ENCODE measurements at places on chromosomes 1 and 21. TPM values are rescaled to one million over a fixed set of nuclear protein-coding genes. Genes with fewer than 3 reads are reported as not detected.

DNA sequence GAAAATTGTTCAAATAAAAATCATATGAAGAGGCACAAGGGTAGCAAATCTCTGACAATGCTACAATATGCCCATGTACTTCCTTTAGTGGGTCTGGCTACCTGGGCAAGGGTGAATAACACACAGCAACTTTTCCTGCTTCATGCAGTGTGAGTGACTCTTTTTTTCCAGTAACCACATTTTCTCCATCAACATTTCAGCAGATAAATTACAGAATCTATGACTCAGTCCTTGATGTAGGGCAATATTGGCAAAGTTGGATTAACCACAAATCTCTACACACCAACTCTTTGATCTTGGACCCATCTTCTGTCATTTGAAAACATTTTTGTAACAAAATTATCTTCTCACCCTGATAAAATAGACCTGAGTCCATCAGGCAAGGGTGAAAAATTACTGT lies 31.7 kb downstream of the ERICH3 start:
- H3K4me3 ChIP-seq = no peak overlapping the region
- DNase-seq = no peak
- H3K27ac ChIP-seq = no peak overlapping the region
- H3K27me3 ChIP-seq = no peaks in the 10 kb centered on the region
- no peaks in the 10 kb centered on the region for H3K36me3 ChIP-seq

The CYP4X1 gene
- total RNA-seq = not detected

- H3K27ac ChIP-seq = no peak overlapping the region
- no peaks in the 10 kb centered on the region for H3K27me3 ChIP-seq
- peaks cover 23% of the 10 kb centered on the region for H3K4me1 ChIP-seq
- peak overlapping the region; percentile 60 for H3K4me3 ChIP-seq
- H3K36me3 ChIP-seq = no peaks in the 10 kb centered on the region
These were observed 749 bp downstream of the PCBP3 start for GRCh38 chr21:45644041-45644906.

GRCh38 chr1:151540982-151541377 lies 871 bp downstream of the TUFT1 start:
- no peak overlapping the region for H3K27ac ChIP-seq
- peak overlapping the region; percentile 59 for H3K4me3 ChIP-seq
- no peaks in the 10 kb centered on the region for H3K36me3 ChIP-seq

GRCh38 chr1:192973988-192974387 lies 85.2 kb downstream of the UCHL5 start:
- no peaks in the 10 kb centered on the region for H3K36me3 ChIP-seq
- no peaks in the 10 kb centered on the region for H3K4me1 ChIP-seq
- no peak overlapping the region for H3K4me3 ChIP-seq
- no peak for DNase-seq

DNA sequence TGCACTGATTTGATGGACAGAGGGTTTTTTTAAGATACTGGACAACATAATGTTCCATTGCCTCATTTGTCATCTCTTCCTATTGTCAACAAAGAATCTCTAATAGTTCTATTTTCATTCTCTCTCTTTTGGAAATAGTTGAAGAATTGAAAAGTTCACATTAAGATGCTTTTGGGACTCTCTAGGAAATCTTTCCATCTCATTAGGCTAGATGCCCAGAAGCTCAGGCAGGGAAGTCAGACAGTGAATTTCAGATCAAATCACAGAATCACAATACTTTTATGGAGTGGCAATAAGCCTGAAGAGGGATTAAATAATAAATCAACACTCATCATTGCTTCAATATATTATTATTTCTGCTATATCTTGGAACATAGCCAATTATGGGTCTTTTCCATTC lies 29.2 kb downstream of the NEGR1 start:
- H3K4me1 ChIP-seq = no peaks in the 10 kb centered on the region
- no peaks in the 10 kb centered on the region for H3K36me3 ChIP-seq
- no peak overlapping the region for H3K4me3 ChIP-seq
- H3K27me3 ChIP-seq = no peaks in the 10 kb centered on the region
- DNase-seq = no peak
- no peak overlapping the region for H3K27ac ChIP-seq

GRCh38 chr1:183622884-183623785 lies 12.4 kb downstream of the ARPC5 start:
- DNase-seq = no peak
- H3K36me3 ChIP-seq = peaks cover 20% of the 10 kb centered on the region
- no peaks in the 10 kb centered on the region for H3K4me1 ChIP-seq
- H3K4me3 ChIP-seq = no peak overlapping the region
- no peak overlapping the region for H3K27ac ChIP-seq

- H3K4me3 ChIP-seq = no peak overlapping the region
- H3K27me3 ChIP-seq = no peaks in the 10 kb centered on the region
- H3K36me3 ChIP-seq = no peaks in the 10 kb centered on the region
- no peak overlapping the region for H3K27ac ChIP-seq
These were observed 10.8 kb downstream of the PIK3C2B start for GRCh38 chr1:204483791-204484190.

The FCER1G gene
- 1.2 TPM for total RNA-seq

- H3K4me1 ChIP-seq = no peaks in the 10 kb centered on the region
- no peak for DNase-seq
- H3K27ac ChIP-seq = no peak overlapping the region
- H3K27me3 ChIP-seq = no peaks in the 10 kb centered on the region
These were observed 15.5 kb upstream of the SMG7 start for GRCh38 chr1:183456826-183457225.

DNA sequence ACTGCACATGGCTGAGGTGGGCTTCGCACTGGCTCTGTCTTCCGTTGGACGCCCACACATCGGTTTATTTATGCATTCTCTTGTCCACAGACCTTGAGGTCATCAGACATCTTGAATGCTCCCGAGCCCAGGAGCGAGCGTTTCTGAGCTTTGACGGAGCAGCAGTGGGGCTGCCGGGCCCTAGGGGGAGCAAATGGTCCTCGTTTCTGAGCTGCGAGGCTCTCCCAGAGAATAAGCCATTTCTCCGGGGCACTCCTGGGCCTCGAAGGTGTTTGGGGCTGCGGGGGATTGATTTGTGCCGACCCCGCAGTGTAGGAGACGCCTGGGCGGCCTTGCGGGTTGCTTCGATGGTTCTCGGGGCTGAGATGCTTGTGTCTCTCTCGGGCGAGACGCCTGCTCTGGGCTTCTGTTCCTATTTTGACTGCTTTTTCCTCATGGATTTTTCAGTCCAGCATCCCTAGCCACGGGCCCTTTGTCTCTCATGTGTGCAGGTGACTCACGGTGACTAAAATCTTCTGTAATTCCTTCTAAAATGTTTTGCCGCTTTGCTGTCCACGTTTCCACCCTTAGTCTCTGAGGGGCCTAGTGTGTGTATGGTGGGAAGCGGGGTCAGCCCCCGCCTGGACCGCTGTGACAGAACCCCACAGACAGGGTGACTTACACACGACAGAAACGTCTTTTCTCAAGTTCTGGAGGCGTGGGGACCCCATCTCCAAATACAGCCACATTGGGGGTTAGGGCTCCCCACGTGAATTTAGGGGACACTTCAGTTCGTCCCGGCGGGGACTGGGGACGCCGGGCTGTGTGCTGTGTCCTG lies 62.1 kb downstream of the FAAP20 start:
- no peaks in the 10 kb centered on the region for H3K36me3 ChIP-seq
- peak overlapping the region; percentile 14 for H3K4me3 ChIP-seq
- DNase-seq = no peak
- no peak overlapping the region for H3K27ac ChIP-seq
- H3K27me3 ChIP-seq = no peaks in the 10 kb centered on the region

- no peak overlapping the region for H3K27ac ChIP-seq
- no peaks in the 10 kb centered on the region for H3K27me3 ChIP-seq
- no peak overlapping the region for H3K4me3 ChIP-seq
- no peaks in the 10 kb centered on the region for H3K4me1 ChIP-seq
- H3K36me3 ChIP-seq = no peaks in the 10 kb centered on the region
These were observed 1.9 kb upstream of the PRMT2 start for GRCh38 chr21:46633566-46633965.

DNA sequence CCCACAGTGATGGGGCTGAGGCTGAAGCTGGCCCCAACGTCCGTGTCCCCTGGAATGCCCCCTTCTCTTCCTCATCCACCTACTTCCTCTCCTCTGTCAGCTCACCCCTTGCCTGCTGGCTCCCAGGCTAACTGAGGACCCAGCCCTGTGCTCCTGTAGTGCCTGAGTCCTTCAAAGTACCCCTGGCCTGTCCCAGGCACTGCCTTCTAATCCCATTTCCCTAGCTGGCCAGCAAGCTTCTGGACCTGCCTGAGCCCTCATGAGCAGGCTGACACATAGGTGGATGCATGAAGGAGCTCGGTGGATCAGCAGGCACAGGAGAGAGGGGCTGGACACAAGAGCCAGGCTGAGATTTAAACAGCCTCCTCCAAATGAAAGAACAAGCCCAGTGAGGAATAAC lies 650.8 kb downstream of the NPHP4 start:
- H3K27ac ChIP-seq = no peak overlapping the region
- H3K27me3 ChIP-seq = no peaks in the 10 kb centered on the region
- H3K4me3 ChIP-seq = no peak overlapping the region
- no peaks in the 10 kb centered on the region for H3K4me1 ChIP-seq
- no peak for DNase-seq

Data from GM12878 (cell line).